NB4 (cell line): ENCODE measurements at places on chromosomes 1 and 21.

GRCh38 chr21:45574081-45574501 is 31.9 kb upstream of the SLC19A1 start:
- no peak for DNase-seq

DNA sequence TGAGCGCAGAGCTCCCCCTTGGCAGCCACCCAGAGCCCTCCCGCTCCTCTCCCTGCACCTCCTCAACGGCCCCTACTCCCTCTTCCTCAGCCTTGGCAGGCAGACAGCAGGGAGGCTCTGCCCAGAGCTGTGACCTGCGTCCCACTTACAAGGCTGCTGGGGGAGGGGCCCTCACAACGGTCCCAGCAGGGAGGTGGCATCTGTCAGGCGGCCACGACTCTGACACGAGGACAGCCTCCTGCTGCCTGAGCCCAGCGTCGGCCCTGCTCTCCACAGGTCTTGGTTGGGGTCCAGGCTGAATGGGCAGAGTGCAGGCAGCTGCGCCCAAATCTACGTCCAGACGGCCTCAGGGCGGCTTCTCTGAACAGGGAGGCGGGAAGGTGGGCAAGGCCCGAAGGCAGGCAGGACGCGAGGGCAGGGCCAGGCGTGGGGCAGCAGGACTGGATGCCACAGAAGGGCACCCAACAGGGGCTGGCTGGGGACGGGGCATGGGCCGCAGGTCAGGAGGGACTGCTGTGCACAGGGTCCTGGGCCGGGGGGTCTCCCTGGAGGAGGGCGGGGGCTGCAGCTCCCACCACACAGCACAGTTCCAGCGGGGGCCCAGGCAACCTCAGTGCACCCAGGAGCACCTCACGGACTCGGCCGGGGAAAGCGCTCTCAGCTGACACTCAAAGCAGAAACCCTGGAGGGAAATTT is 7.5 kb downstream of the SLC19A1 start:
- peak; percentile 59 for DNase-seq

DNA sequence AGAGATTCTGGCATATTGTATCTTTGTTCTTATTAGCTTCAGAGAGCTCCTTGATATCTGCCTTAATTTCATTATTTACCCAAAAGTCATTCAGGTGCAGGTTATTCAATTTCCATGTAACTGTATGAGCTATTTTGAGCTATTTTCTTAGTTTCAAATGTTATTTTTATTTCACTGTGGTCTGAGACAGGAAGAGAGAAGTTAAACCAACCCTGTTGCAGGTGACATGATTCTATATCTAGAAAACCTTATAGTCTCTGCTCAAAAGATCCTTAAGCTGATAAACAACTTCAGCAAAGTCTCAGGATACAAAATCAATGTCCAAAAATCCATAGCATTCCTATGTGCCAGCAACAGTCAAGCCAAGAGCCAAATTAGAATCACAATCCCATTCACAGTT is 1644.0 kb upstream of the B3GALT2 start:
- DNase-seq, result no peak

GRCh38 chr1:165772739-165773138 is 4.1 kb upstream of the TMCO1 start:
- DNase-seq, result no peak

- no peak for DNase-seq
These were observed 3.0 kb downstream of the A3GALT2 start for GRCh38 chr1:33317946-33318345.

DNA sequence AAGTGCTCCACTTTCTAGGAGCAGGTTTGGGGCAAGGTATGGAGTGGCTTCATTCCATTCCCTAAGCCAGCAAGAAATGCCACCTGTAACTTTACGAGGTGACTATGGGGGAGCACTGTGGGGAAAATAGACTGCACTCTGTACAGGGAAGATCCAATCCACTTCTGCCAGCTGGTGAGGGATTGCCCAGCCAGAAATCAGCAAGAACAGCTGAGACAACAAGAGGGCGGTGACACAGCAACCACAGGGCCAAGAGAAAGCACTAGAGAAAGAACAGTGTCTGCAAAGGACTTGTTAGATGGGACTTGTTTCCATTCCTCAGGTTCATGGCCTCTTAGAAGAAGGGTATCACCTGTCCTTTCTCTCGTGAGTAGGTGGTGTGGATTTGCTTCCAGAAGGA is 19.6 kb downstream of the CAPN8 start:
- no peak for DNase-seq

GRCh38 chr1:8394456-8395321 is 76.8 kb downstream of the SLC45A1 start:
- no peak for DNase-seq
